ENCODE measurements at places on chromosomes 2 and 18.

- DNase-seq = no peak
Observed at GRCh38 chr18:52903857-52904256, 563.9 kb downstream of the DCC start.

DNA sequence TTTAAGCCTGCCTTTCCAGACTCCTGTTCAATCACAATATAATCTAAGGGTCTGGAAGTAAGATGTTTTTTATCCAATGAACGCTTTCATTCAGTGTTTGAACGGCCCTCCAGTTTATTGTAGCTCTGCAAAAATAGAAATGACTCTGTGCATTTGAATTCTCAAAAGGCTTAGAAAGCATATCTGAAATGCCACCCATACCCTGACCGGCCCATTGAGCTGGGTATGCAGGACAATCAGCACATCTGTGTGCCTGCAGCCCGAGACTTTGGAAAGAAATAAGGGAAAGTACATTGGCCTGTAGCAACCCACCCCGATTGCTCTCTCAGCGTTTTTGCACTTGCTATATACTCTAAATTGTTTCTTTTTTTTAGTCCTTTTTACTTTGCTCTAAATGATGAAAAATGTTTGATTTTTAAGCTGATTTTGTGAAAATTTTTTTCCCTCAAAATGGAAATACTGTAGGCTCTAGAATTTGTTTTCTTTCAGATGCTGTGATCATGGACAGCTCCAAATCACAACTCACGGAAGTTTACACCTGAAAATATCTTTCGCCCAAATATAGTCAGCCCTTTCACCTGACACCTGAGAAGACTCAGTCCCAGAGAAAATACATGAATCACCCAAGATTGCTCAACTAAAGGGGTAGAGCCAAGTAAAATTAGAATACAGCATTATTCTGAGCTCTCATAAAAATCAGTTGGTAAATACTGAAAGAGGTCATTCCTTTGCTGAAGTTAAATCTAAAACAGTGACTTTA, 194.5 kb upstream of the SIX3 start:
- no peak for DNase-seq

GRCh38 chr2:240301256-240301795, 134.1 kb upstream of the GPC1 start:
- DNase-seq = no peak

GRCh38 chr2:54599914-54600313, 123.5 kb upstream of the EML6 start:
- peak; percentile 79 for DNase-seq

- DNase-seq = no peak
Observed at GRCh38 chr2:27809761-27810241, 38.3 kb downstream of the MRPL33 start.

GRCh38 chr2:217824223-217824622, 178.6 kb downstream of the TNS1 start:
- DNase-seq = peak; percentile 25

- no peak for DNase-seq
Observed at GRCh38 chr18:79812052-79812451, 14.3 kb downstream of the KCNG2 start.

- DNase-seq = no peak
Observed at GRCh38 chr2:232571026-232571474, 20.6 kb downstream of the EIF4E2 start.
